ENCODE measurements at places on chromosomes 13 and 19.
A peak's percentile ranks its signal among the peaks of the same experiment; 100 is the strongest.

- DNase-seq: peak; percentile 56
Observed at GRCh38 chr13:39765801-39766463, 110.5 kb downstream of the COG6 start.

- no peak for DNase-seq
Observed at GRCh38 chr13:97319113-97319720, 97.1 kb downstream of the MBNL2 start.

GRCh38 chr13:52869050-52869449, 20.6 kb upstream of the PCDH8 start:
- DNase-seq: no peak

DNA sequence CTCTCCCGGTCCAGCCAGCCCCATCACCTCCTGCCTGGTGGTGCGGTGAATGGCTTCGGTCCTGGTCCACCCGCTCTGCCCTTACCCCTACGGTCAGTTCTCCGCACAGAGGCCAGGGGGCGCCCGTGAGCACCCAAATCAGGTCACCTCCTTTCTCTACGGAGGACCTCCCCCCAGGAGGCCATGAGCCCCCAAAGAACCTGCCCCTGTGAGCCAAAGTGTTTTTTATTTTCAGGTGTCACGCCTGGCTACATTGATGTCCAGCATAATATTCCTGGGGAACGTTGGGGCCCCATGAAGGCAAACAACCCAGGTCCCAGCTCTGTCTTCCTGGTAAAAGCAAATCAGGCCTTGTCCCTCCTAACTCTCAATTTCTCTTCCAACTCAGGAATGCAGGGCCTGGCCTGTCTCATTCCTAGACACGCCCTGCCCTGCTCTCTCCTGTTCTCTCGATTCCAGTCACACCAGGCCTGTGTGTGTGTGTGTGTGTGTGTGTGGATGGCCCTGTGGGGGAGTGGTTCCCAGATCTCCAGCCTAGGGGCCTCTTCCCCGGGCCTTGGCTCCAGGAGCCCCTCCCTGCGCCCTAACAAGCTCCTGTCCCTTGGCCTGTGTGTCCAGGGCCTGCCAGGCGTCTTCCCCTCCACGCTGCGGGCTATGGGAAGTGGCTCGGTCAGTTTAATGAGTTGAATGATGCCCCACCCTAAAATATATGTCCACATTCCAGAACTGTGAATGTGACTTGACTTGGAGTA, 9.7 kb upstream of the GIPC1 start:
- DNase-seq: peak; percentile 83

DNA sequence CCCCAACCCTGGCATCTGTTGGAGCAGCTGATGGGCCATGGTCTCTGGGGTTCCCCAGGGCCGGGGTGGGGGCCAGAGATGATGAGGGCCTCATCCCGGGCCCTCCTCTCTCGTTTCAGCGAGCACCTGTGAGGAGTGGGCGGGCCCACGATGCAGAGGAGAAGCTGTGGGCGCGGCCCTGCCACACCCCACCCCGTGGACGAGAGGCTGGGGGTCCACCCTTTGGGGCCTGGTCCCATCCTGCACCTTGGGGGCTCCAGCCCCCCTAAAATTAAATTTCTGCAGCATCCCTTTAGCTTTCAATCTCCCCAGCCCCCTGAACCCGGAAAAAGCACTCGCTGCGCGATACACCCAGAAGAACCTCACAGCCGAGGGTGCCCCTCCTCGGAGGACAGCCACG, 5.6 kb downstream of the HMG20B start:
- no peak for DNase-seq

DNA sequence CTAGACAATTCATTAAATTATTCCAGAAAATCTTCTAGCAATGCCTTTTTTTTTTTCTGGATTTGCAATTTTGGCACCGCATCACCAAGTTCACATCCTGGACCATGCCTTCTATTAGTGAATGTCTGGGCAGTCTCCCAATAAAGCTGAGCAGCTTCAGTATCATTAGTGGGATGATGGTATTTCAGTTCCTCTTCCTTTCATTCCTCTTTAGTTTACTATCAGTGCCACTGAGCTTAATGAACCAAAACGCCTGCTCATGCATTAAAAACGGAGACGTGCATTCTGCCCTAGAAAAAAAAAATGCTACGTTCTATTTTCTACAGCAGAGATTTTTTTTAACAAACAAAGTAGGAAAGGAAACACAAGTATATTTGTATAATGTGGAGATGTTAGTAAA, 343.0 kb downstream of the PCDH9 start:
- peak; percentile 0 for DNase-seq

- no peak for DNase-seq
Observed at GRCh38 chr19:55079400-55080038, 3.9 kb downstream of the EPS8L1 start.

- peak; percentile 62 for DNase-seq
Observed at GRCh38 chr13:44052780-44053184, 173.1 kb downstream of the LACC1 start.

GRCh38 chr13:94415500-94416237, 63.8 kb downstream of the DCT start:
- DNase-seq: no peak

DNA sequence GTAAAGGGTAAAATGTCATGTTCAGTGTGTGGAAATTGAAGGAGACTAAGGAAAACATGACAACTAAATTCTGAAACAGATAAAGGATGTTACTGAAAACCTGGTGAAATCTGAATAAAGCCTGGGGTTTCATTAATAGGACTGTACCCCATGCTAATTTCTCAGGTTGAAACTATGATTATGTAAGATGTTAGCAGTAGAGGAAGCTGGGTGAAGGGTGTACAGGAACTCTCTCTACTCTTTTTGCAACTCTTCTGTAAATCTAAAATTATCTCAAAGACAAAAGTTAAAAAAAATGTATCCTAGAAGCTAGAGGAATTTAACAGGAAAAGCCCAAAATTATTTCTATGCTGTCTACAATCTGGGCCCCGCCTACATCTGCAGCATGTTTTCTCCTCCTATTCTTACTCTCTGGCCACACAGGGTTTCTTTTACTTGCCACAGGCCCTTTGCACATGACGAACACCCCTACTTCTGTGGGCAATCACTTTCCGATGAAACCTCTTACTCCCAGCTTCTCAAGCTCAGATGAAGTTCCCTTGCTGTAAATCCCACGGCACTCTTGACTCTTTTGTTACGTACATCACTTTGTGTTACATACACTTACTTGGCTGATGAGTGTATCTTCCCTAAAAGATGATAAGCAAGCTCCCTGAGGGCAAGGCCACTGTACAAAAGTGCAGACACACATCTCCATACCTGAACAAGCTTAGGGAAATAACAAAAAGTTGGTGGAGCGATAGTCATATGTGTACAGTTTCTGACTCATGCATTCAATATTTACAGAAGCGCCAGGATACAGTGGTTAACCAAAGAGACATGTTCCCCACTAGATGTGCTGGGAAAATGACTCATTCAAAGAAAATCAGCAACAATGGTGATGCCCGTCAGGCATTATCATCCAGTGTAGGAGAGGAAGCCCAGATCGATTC, 32.6 kb downstream of the RUBCNL start:
- peak; percentile 96 for DNase-seq

DNA sequence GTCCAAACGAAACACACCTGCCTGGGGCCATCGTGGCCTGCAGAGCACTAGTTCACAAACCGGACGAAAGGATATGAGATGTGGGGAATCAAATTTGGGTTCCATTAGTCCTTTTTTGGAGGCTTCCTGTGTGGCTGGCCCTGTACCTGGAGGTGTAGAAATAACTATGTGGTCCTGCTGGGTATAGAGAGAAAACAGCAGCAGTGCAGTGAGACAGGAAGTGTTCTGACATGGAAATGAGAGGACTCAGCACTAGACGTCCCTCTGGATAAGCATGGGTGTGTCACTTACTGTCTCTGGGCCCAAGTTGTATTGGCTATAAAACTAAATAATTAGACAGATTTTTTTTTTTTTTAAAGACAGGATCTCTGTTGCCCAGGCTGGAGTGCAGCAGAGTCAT, 12.3 kb downstream of the KDELR1 start:
- no peak for DNase-seq

- no peak for DNase-seq
Observed at GRCh38 chr19:33569821-33570220, 48.2 kb upstream of the PEPD start.

DNA sequence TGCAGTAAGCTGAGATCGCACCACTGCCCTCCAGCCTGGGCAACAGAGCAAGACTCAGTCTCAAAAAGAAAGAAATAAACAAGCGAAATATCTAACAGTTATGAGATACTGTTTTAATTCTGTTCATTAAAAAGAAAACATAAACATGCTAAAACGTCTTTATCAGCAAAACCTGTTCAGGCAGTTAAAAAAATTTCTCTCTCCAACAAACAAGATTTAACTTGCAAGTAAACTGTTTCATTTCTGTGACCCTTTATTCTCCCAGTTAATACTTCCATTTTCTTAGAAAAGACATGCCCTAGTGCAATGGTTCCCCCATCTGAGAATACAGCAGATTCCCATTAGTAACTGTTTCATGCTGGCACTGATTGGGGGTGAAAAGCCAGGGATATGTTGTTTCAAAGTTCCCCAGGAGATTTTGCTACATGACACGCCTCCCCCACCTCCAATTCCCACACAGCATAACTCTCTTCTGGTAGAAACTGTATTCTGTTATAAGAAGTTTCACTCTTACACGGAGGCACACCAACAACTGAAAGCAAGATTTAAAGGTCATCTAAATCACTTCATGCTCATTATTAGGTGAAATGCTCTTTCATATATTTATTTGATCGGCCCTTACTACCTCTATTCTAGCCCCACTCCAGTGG, 24.4 kb downstream of the ELF1 start:
- no peak for DNase-seq

- no peak for DNase-seq
Observed at GRCh38 chr13:42327725-42328124, 55.8 kb downstream of the AKAP11 start.

- DNase-seq: no peak
Observed at GRCh38 chr13:39777021-39777420, 121.6 kb downstream of the COG6 start.

DNA sequence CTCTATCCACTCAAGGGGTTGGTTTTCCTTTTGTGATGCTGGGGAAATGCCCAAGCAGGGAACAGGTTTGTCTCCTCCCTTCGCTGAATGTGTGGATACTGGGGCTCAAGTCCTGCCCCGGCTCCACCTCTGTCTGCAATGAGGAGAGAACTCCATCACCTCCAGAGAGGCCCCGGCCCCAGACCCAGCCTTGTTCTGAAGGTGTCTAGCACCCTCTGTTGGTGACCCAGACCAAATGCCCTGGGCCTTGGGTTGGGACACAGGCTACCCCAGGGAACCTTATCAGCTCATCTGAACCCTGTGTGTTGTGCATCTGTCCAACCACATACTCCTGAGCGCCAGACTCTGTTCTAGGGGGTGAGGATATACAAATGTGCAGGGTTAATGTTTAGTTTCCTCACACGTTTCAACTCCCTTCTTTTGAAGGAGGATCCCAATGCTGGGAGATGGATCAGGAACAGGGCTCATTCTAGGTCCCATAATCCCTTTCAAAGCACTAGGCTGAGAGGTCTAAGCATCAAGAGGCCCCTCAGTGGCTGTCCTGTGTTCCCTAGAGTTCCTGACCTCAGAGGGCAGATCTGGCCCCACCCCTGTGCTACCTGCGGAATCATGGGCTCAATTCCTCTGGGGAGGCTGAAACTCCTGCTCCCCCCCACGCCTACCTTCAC, 112.5 kb upstream of the SLC7A1 start:
- peak; percentile 62 for DNase-seq

GRCh38 chr13:42707048-42707447, 74.3 kb upstream of the FAM216B start:
- peak; percentile 48 for DNase-seq

GRCh38 chr19:7852851-7853769, 21.1 kb downstream of the PRR36 start:
- peak; percentile 29 for DNase-seq

GRCh38 chr13:110245416-110245899, 61.5 kb downstream of the COL4A1 start:
- peak; percentile 75 for DNase-seq

DNA sequence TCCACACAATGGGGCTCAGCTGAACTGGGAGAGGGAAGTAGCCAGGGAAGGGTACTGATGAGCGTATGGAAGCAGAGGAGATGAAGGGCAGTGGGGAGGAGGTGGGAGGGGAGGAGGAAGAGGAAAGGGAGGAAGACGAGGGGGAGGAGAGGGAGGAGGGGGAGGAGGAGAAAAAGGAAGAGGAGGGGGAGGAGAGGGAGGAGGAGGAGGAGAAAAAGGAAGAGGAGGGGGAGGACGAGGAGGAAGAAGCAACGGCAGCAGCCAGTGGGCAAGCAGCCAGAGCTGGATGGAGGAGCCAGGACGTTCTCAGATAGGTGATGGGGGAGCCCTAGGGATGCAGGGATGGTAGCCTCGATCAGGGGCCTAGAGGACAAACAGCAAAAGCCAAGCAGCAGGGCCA, 5.6 kb downstream of the CERS4 start:
- no peak for DNase-seq

DNA sequence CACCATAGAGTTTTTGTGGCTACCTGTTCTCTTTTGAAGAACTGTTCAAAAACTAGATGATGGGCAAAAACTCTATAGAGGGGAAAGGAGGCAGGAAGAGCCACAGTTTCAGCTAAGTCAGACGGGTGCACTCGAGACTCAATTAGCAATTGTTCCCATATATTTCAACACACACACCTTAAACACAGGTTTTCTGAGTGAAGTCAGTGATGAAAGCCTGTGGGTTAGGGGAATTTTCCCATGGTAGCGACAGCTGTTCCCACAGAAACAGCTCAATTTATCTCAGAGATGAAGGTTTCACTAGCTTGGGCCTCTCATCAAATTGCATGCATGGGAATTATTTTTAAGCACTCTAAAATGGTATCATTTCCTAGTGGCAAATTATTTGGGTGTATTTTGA, 143.4 kb downstream of the ZIC5 start:
- DNase-seq: no peak

DNA sequence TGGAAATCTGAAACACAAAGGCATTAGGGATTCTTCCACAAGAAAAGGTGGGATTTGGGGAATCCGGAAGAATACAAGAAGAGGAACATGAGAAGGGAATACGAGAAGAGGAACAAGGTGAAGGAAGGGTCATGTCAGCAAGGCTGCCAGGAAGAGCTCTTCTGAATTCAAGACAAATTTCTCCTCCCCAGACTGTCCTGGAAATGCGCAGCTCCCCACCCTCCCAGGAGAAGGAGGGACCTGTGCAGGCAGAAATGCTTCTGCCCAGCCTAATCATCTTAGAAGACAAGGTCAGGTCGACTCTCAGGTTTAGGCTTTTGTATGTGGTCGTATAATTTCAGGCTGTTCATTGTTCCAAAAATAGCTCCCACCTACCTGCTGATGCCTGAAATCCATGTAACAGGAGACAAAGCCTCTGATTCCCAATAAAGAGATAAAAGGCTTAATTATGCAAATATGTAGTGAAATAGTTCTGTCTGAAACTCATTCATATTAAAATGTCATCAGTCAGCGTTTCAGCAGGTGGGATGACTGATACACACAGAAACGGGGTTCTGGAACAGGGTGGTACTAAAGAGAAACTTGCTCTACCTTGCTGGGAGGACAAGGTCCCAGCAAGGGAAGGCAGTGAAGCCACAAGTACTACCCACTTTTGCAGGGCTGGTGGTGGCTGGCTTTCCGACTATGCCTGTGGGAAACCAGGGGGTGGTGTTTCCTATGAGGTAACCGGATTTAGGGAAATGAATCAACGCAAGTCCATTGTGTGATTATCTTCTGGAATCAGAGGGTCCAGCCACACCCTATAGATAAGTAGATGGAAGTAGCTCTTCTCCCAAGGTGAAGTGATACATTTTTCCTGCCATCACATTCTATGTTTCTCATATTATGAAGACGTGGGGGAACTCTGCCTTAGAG, 76.1 kb downstream of the KL start:
- DNase-seq: no peak

Measured in AG10803 (cell line).